ENCODE measurements at places on chromosomes 6 and 20.

DNA sequence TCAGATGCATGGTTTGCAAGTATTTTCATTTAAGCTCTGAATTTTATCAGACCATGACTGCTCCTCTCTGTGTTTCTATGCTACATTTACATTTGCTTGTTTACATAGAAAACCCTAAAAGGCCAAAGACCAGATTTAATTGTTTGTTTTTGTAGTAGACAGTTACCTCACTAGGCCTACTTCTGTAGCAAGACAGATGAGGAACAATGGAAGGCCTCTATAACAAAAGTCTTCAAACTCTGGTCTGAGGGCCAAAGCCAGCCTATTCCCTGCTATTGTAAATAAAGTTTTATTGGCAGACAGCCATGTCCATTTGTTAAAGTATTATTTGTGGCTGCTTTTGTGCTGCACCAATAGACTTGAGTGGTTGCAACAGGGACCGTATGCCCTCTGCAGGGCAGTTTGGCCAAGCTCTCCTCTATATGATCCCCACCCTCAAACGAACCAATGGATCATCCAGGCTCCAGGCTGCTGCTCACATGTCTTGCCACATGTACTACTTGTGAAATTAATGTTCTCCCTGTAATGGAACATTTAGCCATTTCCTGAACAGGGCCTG lies 182.0 kb downstream of the DOK5 start:
- DNase-seq = no peak

GRCh38 chr6:118186672-118187567 lies 279.9 kb downstream of the SLC35F1 start:
- no peak for DNase-seq

DNA sequence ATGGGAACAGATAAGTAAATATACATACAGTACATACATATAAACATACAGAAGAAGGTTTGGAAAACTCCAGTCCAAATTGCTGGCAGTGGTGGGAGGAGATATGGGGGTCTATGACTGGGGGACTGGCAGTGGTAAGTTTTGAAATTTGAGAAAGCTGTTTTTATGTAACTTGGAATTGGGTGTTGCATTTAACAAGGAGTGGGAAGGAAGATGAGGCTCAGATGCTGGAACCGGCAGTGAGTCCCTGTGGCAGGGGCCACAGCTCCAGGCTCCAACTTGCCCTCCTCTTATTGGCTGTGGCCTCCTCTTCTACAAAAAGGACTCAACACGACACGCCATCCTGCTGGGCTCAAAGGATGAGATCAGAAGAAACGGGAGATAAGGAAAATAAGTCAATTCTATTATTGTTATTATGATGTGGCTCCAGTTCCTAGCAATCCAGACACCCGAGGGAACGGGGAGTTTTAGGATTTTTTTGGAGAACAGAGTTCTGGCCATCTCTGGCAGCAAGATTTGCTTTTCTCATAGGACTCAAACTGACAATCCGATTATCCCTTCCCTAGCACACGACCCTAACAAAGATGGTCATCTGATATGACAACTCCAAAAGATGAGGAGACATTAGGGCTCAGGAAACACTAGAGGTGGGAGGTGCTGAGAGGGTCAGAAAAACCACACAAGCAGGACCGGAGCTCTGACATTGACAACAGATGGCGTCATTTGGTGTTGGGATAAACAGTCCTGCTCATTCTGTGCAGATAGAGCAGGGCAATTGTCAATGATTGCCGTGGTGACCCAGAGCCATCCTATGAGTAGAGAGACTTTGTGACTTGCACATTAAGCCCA lies 6.0 kb upstream of the TGM2 start:
- peak; percentile 67 for DNase-seq

- DNase-seq = no peak
Observed at GRCh38 chr20:9594284-9594875, 80.0 kb downstream of the LAMP5 start.

- DNase-seq = no peak
Observed at GRCh38 chr6:27834384-27834783, 77.8 kb downstream of the OR2B2 start.

DNA sequence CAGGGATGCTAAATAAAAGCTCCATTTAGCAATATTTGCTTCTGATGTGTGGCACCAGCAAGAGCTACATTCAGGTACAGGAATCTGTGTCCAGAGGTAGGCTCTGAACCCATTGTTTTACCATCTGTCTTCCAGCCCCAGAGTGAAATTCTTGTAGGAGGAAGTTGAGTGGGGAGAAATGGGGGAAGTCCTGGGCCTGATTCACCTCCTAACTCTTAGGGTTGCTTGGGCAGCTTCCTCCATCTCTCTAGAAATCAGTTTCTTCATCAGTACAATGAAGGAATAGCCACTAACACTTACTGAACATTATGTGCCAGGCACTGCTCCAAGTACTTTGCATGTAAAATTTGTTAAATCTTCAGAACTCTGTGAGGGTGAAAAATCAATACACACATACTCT lies 35.1 kb upstream of the TSPYL1 start:
- no peak for DNase-seq

GRCh38 chr6:3052481-3053230 lies 15.6 kb upstream of the RIPK1 start:
- no peak for DNase-seq

DNA sequence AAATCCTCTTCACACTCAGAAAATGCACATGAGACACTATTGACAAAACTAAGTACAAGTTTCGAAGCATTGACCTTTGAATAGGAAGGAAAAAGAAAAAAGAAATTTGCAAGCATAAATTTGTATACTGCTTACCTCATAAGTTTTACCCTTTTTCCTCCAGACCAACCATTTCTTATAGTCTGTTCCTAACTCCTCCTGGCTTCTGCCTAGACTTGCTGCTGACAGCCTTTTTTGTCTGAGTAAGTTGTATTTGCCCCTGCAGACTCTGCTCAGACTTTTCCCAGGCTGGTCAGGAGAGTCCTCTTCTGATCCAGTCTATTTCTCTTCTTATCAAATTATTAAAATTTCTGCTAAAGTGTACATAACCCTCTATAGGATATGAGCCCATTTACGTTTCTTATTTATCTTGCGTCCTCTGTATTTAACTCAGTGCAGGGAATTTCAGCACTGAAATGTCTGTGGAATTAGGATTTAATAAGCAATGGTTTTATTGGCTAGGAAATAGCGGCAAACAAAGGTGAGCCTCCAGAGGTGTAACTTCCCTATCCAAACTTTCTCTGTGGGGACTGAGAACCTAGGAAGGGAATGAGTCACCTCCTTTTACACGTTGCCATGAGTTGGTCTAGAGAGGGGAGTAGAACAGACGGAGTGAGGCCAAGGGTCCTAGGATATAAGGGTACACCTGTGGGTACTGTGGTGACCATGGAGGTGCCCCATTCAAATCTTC lies 207.1 kb upstream of the MARCKS start:
- no peak for DNase-seq

GRCh38 chr6:56840467-56841380 lies 114.2 kb upstream of the BEND6 start:
- DNase-seq = no peak

DNA sequence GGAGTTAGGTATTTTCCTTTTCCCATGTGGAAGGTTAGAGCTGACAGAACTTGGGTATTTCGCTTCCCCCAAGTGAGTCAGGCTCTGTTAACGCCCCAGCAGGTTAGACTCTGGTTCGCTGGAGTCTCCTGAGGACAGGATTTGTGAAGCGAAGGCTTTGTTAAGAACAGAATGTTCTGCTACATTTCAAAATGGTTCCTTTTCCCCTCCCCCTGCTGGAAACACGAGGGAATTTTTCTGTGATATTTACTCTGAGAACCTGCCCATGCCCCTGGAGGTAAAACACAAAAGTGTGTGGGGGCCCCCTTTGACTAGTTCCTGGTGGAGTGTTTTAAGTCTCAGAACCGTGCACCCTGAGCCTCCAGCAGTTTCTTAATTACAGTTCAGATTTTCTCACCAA lies 731.4 kb upstream of the CITED2 start:
- peak; percentile 69 for DNase-seq

- DNase-seq = no peak
Observed at GRCh38 chr6:124197148-124197547, 393.5 kb downstream of the NKAIN2 start.

- peak; percentile 22 for DNase-seq
Observed at GRCh38 chr6:111789598-111789997, 83.7 kb downstream of the FYN start.

DNA sequence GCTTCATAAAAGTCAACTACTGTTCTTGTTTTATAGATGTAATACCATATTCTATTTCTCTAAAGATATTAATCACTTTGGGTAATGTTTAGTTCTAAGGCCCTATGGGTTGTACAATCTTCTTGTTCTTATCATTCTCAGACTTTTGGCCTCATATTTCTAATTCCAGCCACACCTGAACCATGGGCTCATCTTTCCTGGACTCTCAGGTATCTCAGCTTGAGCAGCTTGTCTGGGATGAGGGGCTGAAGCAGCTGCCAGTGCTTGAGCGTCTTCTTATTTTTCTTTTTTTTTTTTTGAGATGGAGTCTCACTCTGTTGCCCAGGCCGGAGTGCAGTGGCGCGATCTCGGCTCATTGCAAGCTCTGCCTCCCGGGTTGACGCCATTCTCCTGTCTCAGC lies 150.2 kb downstream of the KIF6 start:
- no peak for DNase-seq

DNA sequence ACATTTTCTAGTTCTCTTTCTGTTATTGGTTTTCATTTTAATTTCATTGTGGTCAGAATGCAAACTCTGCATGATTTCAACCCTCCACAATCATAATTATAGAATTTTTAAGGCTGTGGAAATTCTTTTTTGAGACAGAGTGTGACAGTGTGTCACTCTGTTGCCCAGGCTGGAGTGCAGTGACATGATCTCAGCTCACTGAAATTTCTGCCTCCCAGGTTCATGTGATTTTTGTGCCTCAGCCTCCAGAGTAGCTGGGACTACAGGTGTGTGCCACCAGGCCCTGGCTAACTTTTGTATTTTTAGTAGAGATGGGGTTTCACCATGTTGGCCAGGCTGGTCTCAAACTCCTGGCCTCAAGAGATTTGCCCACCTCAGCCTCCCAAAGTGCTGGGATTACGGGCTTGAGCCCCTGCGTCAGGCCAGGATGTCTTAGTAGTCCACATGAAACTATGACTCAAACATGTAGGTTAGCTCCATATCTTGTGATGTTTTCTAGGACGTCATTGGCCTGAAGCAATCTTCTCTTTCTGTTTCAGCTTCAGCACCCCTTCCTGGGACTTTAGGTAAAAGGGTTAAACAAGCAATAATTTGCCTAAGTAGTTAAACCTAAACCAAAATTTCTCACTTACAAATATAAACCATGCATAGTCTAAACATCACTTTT lies 47.4 kb upstream of the SAMD3 start:
- DNase-seq = no peak

DNA sequence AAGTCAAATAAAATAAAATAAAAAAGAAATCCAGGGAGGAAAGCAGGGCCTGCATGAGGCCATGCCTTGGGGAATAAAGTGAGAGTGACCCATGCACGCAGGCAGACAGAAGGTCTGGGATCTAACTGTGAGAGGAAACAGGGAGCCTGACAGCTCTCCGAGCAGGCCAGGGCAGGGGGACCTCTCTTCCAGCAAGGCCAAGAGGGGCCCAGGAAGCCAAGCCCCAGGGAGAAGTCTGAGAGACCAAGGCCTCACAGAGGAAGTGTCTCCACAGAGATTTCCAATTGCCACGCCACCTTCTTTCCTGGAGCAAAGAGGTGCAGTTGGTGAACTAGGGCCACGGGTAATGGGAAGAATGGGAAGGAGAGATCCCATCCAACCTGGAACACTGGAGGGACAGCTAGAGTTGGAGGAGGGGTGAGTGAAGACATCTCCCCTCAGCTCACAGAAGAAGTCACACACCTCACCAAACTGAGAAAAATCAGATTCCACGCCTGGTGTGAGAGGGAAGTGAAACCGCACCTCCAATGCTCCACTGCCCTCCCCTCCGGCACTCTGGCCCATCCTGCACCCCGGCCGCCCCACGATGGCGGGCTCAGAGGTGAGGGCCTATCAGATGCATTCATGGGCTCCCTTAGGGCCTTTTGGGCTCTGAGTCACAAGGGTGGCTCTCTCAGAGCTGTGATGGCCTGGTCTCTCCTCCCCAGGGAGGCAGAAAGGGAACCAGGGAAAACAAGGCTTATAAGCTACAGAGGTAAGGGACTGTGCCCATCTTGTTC lies 25.1 kb upstream of the TAF8 start:
- DNase-seq = no peak

GRCh38 chr6:169249057-169249456 lies 4.6 kb downstream of the THBS2 start:
- DNase-seq = peak; percentile 29

DNA sequence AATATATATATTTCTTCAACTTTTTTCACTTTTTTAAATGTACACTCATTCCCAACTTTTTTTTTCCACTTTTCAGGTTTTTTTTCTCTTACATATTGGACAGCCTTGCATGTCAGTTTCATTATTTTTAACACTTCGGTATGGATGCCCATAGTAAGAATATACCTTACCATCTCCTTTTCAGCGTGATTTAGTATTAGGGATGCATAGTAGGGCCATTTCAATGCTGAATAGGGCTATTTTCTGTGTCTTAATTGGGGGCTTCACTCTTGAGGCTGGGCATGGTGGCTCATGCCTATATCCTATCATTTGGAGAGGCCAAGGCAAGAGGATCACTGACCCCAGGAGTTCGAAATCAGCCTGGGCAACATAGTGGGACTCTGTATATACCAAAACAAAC lies 6.7 kb downstream of the RNF114 start:
- DNase-seq = no peak

DNA sequence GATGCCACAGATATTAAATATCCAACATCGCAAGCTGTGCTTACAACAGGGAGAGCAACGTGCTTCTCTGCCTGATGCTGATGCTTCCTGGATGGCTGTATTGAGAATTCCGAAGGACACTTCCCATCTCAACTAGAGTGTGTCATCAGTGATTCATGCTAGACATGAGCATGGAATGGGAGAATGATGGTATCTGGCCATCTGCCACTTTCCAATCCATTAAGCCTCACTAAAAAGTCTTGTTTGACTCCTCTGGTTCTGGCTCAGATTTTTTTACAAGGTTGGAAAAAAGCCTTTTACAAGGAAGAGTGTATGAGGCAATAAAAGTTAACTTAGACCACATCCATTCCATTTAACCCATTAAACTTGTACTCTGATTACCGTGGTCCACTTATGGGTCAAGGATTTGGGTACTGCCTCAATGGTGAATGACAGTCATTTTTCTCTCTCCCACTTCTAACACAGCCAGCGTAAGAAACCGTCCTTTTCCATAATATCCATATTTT lies 265.3 kb downstream of the UST start:
- peak; percentile 93 for DNase-seq

GRCh38 chr20:56572172-56572571 lies 39.1 kb downstream of the FAM209B start:
- DNase-seq = no peak

DNA sequence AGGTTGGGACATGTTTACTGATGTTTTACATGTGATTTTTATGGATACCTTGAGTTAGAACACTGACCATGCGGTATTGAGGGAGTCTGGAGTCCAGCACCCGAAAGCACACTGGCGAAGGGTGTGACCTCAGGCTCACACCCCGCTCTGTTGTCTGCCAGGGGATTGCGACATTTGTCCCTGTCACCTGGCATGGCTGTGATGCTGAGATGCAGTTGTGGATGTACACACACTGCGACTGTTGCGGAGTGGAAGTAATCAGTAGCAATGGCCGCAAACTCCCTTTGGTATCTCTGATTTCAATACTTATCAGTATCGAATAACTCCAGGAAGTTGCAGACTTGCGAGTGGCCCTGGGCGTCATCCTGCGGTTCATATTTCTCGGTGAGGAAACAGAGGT lies 43.2 kb downstream of the CDH4 start:
- no peak for DNase-seq

Measured in islet precursor cell (in vitro differentiated cells).